Activated T-cell treated with anti-CD3 and anti-CD28 coated beads for 1 hour (primary cell): ENCODE measurements at places on chromosomes 4 and X.

DNA sequence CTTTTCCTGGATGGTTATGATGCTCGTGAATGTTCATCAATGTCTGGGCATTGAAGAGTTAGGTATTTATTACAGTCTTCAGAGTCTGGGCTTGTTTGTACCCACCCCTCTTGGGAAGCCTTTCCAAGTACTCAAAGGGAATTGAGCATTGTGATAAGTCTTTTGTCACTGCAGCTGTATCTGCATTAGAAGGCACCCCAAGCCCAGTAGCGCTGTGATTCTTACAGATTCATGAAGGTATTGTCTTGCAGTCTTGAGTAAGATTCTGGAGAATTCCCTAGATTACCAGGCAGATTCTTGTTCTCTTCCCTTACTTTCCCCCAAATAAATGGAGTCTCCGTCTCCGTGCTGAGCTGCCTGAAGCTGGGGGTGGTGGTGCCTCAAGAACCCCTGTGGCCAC is 173.4 kb upstream of the HUWE1 start:
- no peak for DNase-seq

DNA sequence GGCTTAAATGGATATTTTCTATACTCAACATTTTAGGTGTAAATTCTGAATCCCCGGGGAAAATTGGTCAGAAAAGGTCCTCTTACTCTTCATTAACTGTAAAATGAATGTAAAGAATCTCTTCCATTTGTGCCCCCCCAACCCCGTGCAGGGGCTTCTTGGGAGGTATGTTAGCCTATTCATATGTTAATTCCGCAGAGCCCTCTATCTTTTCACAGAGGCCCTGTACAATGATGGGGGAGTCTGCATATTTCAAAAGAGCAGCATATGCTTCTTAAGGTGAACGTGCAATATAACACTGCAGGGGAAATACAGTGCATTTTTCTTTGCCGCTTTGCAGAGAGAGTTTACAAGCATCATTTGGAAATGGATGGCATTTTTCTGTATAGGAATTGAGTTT is 88.5 kb upstream of the CXorf66 start:
- DNase-seq: no peak

DNA sequence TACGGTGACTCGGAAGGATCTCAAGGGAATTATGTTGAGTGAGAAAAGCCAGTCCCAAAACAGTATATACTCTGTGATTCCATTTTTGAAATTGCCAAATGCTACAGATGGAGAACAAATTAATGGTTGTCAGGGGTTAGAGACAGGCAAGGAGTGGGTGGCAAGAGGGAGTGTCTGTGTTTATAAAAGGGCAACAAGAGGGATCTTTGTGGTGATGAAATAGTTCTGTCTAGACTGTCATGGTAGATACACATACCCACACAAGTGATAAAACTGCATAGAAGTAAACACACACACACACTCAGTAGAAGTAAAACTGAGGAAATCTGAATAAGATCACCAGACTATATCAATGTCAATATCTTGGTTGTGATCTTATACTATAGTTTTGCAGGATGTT is 92.7 kb downstream of the CD99L2 start:
- DNase-seq: no peak

DNA sequence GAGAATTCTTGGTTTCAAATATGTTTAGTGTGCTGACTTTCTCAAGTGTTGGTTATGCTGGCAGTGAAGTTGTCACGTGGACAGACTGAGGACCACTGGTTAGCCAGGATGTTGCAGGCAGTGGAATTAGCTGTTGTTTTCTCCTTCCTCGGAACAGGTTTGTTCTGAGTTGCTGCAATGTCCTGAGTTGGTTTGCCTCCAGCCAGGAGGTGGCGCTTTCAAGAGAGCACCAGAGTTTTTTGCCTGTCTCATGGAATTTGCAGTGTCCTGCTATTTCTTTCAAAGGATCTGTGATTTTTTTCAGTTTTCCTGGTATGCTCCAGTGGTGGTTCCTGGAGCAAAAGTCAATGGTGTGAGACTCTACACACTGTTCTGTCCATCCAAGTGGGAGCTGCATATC is 158.1 kb upstream of the CXorf66 start:
- DNase-seq: no peak

- DNase-seq: no peak
Observed at GRCh38 chr4:3656416-3657356, 109.5 kb upstream of the ADRA2C start.

GRCh38 chrX:152892499-152892898 is 5.4 kb upstream of the ZNF185 start:
- no peak for DNase-seq

GRCh38 chr4:3223956-3224748 is 24.8 kb upstream of the MSANTD1 start:
- no peak for DNase-seq

DNA sequence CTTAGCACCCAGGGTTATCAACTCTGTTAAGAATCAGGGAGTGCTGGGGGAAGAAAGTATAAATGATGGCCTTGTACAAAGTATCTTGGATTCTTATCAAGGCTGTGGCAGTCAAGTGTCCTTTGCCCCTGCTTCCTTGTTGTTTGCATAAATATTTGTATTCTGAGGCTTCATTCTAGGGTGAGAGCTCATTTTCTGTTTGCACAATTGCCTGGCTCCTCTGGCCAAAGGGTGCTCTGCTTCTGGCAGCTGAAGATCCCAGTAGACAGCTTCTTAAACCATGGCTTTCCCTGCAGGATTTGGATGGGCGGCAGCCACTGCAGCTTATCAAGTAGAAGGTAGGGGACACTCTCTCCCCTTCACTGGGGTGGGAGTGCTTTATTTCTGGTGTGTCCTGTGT is at the start of gene GBA3:
Gene GBA3 (plus strand): TSS at position 202 of the 400 bp plus-strand sequence.
- no peak for DNase-seq

- DNase-seq: no peak
Observed at GRCh38 chr4:39525822-39526690, 1.2 kb downstream of the UGDH start.

- DNase-seq: no peak
Observed at GRCh38 chr4:14000091-14000814, 372.7 kb upstream of the BOD1L1 start.
